ENCODE measurements at places on chromosomes 11 and 22. TPM values are rescaled to one million over a fixed set of nuclear protein-coding genes. Genes with fewer than 3 reads are reported as not detected.
A peak's percentile ranks its signal among the peaks of the same experiment; 100 is the strongest.

GRCh38 chr22:43774318-43774915 lies 37.7 kb downstream of the EFCAB6 start:
- no peak for DNase-seq

GRCh38 chr11:36022882-36023281 lies 79.0 kb downstream of the LDLRAD3 start:
- no peak for DNase-seq

GRCh38 chr11:126591966-126592489 lies 236.5 kb downstream of the ST3GAL4 start:
- DNase-seq, result no peak

- DNase-seq, result no peak
Observed at GRCh38 chr22:44753189-44754042, 1.0 kb downstream of the ARHGAP8 start.

GRCh38 chr11:22666688-22667439 lies 453 bp downstream of the GAS2 start:
- peak; percentile 33 for DNase-seq

- DNase-seq, result no peak
Observed at GRCh38 chr22:23033116-23033905, 37.0 kb upstream of the GNAZ start.

TTLL8 gene
- polyA plus RNA-seq, result not detected

YPEL4 gene
- 3.4 TPM for polyA plus RNA-seq

MPZL2 gene
- 8.7 TPM for polyA plus RNA-seq

GRCh38 chr11:24297461-24297860 lies 199.4 kb upstream of the LUZP2 start:
- DNase-seq, result no peak

OR2AG2 gene
- not detected for polyA plus RNA-seq

DNA sequence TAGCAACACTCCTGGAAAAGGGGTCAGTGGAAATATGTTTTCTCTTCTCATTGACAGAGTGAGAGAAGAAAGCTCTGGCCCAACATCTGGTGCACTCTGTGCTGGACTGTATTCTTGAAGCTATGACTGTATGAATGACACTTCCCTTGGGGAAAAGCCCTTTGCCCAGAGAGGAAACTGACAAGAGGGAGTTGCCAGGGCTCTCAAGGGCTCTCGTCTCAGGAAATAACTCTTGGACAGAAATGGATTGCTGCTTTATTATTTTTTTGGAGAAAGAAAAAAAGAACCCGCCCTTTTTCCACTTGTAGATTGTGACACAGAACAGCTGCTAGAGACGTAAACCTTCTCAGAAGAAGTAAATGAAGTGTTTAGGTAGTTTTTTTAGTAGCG lies 11.4 kb downstream of the ETS1 start:
- no peak for DNase-seq

ESAM gene
- polyA plus RNA-seq, result 47.2 TPM

DNA sequence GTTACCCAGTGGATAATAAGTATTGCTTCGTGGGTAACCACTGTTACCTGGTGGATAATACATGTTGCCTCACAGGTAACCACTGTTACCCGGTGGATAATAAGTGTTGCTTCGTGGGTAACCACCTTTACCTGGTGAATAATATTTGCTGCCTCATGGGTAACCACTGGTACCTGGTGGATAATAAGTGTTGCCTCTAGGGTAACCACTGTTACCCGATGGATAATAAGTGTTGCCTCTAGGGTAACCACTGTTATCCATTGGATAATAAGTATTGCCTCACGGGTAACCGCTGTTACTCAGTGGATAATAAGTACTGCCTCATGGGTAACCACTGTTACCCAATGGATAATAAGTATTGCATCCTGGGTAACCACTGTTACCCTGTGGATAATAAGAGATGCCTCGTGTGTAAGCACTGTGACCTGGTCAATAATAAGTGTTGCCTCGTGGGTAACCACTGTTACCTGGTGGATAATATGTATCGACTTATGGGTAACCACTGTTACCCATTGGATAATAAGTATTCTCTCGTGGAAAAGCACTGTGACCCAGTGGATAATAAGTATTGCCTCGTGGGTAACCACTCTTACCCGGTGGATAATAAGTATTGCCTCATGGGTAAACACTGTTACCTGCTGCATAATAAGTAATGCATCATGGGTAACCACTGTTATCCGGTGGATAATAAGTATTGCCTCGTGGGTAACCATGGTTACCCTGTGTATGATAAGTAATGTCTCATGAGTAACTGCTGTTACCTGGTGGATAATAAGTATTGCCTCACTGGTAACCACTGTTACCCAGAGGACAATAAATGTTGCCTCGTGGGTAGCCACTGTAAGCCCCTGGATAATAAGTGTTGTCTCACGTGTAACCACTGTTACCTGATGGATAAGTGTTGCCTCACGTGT lies 20.1 kb upstream of the NXPE4 start:
- no peak for DNase-seq

DNA sequence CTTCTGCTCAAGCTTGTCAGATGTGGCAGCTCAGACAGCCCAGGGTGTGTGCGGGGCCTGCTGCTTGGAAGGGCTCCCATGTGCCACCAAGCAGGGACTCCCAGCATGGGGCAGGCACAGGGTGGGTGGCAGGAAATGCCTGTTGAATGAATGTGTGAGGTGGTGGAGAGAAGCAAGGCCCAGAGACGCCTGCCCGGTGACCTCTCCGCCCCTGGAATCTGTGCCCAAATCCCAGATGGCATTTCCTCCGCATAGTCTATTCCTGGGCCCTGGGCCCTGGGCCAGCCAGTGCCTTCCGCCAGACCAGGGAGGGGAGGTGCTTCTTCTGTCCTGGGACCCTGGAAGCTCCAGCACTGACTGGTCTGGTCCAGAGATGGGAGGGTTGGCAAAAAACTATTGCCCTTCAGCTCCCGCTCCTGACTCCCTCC lies 3.7 kb downstream of the CST6 start:
- DNase-seq, result peak; percentile 50

GRCh38 chr22:50720301-50721256 lies 17.4 kb upstream of the ACR start:
- DNase-seq, result no peak

DNA sequence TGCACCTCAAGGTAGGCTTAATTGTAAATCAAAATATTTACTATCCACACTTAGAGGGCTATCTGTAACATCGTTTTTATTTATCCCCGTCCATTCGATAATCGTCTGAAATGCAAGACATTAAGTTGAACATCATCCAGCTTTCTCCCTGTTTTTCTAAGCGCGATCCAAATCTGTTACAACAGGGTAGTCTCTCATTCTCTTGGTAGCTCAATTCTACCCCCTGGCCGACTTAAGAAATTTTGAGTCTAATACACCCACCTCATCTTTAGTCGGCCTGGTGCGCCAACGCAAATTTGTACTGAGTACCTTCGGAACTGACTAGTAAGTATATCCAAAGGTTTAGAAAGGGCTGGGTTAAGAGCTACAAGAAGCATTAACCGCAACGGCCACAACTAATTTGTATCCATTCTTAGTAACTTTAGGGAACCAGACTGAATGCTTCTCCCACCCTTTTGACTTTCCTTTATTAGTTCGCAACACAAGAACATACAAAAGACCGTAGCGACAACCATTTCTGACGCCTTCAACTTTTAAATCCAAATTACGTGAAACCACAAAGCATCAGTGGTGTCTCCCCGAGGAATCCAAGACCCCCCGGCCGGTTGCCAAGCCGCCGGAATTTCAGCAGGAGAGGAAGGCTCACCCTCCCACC lies 1.0 kb upstream of the ZNF143 start:
- no peak for DNase-seq

GRCh38 chr11:25247336-25247735 lies 750.5 kb downstream of the LUZP2 start:
- DNase-seq, result no peak

GRCh38 chr11:130156108-130157022 lies 3.2 kb upstream of the ST14 start:
- no peak for DNase-seq

- DNase-seq, result no peak
Observed at GRCh38 chr11:126311401-126312291, 7.8 kb downstream of the DCPS start.
